ENCODE measurements at places on chromosomes 13 and 19.
A peak's percentile ranks its signal among the peaks of the same experiment; 100 is the strongest.

DNA sequence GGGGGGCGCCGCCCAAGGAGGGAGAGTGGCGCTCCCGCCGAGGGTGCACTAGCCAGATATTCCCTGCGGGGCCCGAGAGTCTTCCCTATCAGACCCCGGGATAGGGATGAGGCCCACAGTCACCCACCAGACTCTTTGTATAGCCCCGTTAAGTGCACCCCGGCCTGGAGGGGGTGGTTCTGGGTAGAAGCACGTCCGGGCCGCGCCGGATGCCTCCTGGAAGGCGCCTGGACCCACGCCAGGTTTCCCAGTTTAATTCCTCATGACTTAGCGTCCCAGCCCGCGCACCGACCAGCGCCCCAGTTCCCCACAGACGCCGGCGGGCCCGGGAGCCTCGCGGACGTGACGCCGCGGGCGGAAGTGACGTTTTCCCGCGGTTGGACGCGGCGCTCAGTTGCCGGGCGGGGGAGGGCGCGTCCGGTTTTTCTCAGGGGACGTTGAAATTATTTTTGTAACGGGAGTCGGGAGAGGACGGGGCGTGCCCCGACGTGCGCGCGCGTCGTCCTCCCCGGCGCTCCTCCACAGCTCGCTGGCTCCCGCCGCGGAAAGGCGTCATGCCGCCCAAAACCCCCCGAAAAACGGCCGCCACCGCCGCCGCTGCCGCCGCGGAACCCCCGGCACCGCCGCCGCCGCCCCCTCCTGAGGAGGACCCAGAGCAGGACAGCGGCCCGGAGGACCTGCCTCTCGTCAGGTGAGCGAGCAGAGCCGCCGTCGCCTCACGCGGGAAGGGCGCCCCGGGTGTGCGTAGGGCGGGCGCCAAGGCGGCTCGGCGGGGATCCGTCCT is at the start of gene RB1:
Gene RB1, plus strand, starts transcription at position 393 of the 784 bp plus-strand sequence. Its CDS starts 162 bp downstream, at position 555.
- peak; percentile 94 for DNase-seq

DNA sequence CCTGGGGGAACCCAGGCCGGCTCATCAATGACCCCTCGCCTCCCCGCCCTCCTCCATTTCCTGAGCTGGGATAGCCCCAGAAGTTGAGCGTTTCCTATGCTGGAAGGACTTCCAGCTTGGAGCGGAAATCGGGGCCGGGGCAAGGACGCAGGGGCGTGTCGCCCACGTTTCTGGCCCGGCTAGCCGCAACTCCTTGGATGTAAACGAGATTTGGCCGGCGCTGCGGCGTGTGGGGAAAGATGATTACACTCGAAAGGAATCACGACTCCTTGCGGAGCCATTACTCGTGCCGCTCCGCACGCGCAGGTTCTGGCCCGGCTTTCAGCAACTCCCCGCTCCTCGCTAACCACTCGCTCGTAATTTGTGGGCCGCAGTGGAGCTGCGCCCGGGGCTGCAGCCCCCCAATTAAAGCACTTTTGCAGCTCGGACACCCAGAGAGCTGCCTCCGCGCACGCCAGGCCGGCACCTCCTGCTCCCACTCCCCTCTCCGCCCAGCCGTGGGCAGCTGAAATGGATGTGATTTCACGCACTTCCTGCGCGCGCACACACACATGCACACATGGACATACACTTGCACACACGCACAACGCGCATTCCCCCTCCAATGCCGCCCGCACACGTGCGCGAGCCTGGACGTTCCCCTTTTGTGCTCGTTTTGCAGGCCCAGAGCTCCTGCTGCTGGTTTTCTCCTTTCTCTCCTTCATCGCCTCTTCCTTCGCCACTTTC is 15.7 kb downstream of the ZIC5 start:
- DNase-seq, result no peak

GRCh38 chr19:29308977-29309590 is 96.1 kb upstream of the UQCRFS1 start:
- no peak for DNase-seq

GRCh38 chr13:108272333-108272732 is 2.8 kb downstream of the TNFSF13B start:
- no peak for DNase-seq

- no peak for DNase-seq
These were observed 50.0 kb downstream of the ALOX5AP start for GRCh38 chr13:30785191-30785850.

DNA sequence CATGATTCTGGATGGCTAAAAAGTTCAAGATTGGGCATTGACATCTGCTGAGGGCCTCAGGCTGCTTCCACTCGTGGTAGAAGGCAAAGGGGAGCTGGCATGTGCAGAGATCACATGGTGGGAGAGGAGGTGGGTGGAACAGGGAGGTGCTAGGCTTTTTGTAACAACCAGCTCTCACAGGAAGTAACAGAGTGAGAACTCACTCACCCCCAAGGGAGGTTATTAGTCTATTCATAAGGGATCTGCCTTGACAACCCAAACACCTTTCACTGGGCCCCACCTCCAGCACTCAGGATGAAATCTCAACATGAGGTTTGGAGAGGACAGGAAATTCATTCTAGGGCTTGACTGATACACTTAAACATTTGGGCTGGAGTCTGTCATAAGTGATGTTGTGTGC is 197.7 kb upstream of the RNF113B start:
- DNase-seq, result no peak

Data from activated naive CD4-positive, alpha-beta T cell treated with anti-CD3 and anti-CD28 coated beads, Interleukin-2, amount 10 ng/mL, durations not matched to agents 7 days and 5 days (primary cell).